ENCODE measurements at places on chromosomes 6 and 20.

DNA sequence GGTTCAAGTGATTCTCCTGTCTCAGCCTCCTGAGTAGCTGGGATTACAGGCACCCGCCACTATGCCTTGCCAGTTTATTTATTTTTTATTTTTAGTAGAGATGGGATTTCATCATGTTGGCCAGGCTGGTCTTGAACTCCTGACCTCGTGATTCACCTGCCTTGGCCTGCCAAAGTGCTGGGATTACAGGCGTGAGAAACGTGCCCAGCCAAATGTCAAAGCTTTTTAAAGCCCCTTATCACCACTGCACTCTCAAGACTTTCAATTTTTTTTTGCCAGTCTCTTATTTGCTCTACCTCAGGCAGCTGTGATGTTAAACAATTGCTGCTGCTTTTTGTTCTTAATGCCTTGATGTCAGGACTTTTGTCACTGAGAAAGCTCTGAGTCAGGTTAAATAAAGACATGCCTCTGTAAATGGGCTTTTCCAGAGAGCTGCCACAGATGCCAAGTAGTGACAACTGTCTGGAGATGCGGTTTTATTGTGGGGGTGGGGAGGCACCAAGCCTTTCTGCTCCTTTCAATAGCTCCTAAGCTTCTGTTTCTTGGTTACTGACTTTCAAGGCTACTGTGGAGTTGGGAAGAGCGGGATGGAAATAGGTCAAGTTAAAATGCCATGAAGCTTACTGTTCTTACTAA, 29.2 kb downstream of the RSPH3 start:
- DNase-seq = no peak

DNA sequence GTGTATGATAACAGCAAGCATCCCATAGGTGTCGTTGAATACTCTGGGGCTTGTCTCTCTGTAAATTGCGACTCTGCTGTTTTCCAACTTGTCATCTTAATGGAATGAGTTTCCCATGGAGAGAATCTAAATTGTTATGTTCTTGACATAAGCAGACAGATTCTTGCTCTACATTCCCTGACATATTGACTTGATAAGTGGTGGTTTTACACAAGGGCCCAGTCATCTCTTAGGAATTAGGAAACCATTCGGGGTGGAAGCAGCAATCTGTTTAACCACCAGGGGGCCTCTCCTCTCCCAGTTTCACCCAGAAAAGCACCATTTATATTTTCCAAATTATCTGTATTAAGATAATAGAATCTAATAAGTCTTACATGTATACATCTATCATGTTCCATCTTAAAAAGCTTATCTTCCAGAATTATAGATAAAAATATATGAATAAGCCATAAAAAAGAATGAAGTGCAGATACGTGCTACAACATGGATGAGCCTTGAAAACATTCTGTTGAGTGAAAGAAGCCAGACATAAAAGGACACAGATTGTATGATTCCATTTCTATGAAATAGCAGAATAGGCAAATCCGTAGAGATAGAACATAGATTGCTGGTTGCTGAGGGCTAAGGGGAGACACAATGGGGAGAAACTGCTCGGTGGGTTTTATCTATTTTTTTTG, 23.1 kb upstream of the MROH8 start:
- DNase-seq = peak; percentile 99

DNA sequence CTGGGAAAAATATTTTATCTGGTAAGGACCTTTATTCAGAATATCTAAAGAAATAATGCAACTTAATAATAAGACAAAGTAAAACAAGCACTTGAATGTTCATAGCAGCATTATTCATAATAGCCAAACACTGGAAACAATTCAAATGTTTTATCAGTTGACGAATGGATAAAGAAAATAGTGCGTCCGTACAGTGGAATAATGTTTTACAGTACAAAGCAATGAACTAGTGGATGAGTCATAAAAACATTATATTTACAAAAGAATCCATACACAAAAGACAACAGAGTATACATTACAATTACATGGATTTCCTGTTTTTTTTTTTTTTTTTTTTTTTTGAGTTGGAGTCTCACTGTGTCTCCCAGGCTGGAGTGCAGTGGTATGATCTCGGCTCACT, 12.7 kb downstream of the SMAP1 start:
- DNase-seq = no peak

GRCh38 chr20:10729785-10730184, 56.0 kb upstream of the JAG1 start:
- DNase-seq = no peak

DNA sequence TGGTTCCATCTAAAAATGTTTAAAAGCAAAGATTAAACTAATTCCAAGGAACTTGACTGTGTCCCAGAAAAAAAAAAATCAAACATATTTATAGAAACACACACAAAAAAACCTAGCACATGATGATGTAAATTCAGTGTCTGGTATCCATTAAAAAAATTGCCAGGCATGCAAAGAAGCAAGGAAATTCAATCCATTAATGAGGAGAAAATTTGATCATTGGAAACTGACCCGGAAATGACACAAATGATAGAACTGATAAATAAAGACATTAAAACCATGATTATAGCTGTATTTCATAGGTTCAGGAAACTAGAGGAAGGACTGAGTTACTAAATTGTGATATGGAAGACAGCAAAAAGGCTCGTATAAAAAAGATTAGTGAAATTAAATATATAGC, 34.7 kb downstream of the PDYN start:
- DNase-seq = no peak

GRCh38 chr20:45016089-45016671, 49.9 kb downstream of the STK4 start:
- no peak for DNase-seq

DNA sequence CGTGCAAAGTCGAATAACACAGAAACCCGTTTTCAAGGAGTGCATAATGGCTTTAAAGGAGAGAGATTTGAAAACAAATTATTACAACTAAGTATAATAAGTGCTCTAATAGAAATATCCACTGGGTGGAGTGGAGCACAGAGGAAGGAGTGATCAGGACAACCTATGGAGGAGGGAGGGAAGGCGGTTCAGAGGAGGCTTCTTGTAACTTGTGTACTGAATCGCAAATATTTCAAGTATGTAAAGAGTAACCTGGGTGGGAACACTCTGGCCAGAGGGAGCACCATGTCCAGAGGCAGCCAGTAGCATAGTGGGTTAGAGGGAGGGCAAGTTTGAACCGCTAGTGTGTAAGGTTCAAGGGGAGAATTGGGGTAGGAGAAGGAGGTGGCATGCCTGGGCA, 21.6 kb upstream of the TNFAIP3 start:
- DNase-seq = no peak

GRCh38 chr6:30238178-30238795, 25.1 kb upstream of the TRIM26 start:
- DNase-seq = no peak

- DNase-seq = no peak
Observed at GRCh38 chr6:149059557-149059956, 258.0 kb upstream of the TAB2 start.

- DNase-seq = no peak
Observed at GRCh38 chr20:34531608-34532265, 15.5 kb downstream of the DYNLRB1 start.

GRCh38 chr20:381581-382290, 1.2 kb downstream of the TRIB3 start:
- no peak for DNase-seq

DNA sequence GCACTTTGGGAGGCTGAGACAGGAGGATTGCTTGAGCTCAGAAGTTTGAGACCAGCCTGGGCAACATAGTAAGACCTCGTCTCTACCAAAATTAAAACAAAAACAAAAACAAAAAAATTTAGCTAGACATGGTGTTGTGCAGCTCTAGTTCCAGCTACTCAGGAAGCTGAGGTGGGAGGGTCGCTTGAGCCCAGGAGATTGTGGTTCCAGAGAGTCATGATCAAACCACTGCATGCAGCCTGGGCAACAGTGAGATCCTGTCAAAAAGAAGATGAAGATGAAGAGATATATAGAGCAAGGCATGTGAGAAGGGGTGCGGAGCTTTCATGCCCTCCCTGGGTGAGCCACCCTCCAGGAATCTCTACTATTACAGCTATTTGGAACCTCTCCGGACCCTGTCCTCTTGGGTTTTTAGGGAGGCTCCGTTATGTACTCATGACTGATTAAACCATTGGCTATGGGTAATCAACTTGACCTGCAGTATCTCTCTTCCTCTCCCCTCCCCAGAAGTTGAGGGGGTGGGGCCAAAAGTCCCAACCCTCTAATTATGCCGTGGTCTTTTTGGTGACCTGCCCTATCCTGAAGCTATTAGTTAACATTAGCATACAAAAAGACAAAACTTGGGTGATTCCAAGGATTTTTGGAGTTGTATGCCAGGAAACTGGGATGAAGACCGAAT, 9.0 kb downstream of the POLH start:
- peak; percentile 68 for DNase-seq

DNA sequence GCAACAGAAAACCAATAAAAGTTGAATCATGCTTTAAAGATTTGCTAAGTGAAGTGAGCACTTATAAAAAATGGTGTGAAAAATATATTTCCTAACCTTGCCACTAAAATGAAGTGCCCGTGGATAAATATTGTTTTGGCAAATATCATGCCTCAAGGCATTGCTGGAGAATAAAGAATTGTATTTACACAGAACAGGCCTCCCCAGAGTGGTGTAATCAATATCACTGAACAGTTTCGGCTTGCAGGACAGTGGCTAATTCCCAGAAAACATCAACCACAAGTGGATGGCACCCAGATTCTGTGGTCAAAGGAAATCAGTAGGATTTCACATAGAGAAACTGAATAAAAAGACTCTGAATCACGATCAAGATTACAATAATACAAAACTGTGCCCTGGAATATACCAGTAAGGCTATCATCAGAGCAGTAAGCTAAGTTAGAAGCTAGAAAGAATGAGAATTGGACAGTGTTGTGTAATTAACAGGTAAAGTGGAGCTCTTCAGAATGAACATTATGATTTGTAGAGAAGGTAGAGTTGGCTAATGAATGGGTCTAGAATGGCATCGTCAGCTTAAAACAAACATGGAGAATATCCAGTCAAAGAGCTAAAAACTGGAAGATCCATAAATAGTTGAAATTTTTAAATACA, 1026.9 kb upstream of the ADGRB3 start:
- DNase-seq = no peak

- peak; percentile 92 for DNase-seq
Observed at GRCh38 chr6:106325336-106326178, at the start of gene ATG5. ATG5 (minus strand) TSS chr6:106325760; CDS start chr6:106316208, 9,552 bp downstream.

- DNase-seq = no peak
Observed at GRCh38 chr6:76776876-76777275, 686.4 kb downstream of the HTR1B start.

GRCh38 chr6:26055719-26056582, 31.3 kb upstream of the HFE start:
- DNase-seq = peak; percentile 84

DNA sequence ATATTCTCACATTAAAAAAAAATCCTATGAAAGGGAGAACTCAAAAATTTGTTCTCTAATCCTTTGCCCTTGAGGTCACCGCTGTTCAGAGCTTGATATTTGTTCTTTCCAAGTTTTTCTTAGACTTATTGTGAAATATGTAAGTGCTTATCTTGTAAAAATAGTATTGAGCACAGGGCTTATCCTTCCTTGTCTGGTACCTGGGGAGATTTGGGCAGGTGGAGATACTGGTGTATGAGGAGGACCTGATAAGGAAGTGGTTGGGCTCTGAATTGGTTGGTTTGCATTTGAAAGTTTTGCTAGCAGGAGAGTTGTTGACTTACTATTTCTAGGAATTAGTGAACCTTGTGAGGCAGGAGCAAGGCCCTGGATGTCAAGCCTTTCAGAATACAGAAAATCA, 28.9 kb upstream of the ANKEF1 start:
- DNase-seq = no peak

- no peak for DNase-seq
Observed at GRCh38 chr6:95660544-95660943, 83.2 kb downstream of the MANEA start.

GRCh38 chr6:162733489-162733888, 5.7 kb downstream of the PACRG start:
- DNase-seq = no peak

DNA sequence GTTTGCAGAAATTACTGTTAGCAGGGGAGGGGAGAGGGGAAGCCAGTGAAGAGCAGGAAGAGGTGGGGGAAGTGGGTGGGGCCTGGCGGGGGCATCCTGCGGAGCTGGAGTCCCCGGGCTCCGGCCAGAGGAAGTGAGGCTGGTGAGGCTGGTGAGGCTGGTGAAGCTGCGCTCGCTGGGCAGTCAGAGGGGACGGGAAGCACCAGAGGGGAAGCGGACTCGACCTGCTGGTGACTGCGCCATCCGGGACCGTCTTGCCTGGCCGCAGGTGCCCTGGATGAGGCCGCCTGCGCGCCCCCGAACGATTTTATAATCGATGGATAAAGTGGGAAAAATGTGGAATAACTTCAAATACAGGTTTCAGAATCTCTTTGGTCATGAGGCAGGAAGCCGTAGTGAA, 635.3 kb upstream of the MARCKS start:
- DNase-seq = no peak

GRCh38 chr20:41881466-41882046, 263.4 kb upstream of the CHD6 start:
- no peak for DNase-seq

- no peak for DNase-seq
Observed at GRCh38 chr6:36997811-36998722, 7.4 kb upstream of the FGD2 start.

DNA sequence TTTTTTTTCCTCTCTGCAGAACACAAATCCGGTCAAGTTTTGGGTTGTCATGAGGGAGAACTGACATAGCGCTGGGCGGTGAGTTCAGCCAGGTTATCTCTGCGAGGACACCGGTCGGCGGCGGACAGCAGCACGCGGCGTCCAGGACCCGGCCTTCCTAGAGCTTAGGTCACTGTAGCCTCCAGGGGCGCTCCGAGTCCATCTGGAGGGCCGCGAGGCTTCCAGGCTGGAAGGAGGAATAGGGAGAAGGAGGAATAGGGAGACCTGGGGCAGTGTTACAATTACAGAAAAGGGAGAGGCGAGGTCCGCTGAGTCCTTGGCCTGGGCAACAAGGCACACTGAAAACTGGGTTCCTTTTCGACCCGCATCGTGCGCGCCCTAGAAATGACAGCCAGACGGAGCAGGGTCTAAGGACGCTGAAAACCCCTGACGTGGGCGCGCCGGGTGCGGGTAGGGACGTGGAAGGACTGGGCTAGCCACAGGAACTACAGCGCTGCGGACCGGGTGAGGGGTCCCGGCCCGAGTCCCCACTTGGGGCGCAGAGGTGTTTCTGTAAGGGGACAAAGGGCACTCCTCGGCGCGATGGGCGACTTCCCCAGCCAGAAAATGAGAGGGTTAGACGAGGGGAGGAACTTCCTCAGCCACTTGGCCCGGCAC, 536 bp upstream of the FNDC1 start:
- DNase-seq = no peak

- no peak for DNase-seq
Observed at GRCh38 chr6:42124223-42124836, 18.1 kb downstream of the C6orf132 start.

DNA sequence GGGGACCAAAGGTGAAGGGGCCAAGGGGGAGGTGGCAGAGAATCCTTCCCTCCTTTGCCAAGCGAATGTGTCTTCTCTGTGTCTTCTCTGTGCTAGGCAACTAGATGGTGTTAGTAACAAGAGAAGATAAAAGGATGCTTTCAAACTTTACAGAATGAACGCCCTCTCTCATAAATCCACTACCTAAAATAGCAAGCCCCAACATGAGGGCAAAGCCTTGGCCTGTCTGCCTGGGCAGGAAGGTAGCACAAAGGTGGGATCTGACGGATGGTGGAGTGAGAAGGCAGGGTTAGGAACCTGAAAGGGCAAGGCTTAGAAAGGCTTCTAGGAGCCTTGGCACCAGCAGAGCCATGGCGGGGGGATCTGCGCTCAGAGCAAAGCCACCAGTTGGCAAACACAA, 13.6 kb upstream of the TGM3 start:
- DNase-seq = no peak

Data from HS-5 (cell line).